ENCODE measurements at places on chromosomes 11 and 22.

DNA sequence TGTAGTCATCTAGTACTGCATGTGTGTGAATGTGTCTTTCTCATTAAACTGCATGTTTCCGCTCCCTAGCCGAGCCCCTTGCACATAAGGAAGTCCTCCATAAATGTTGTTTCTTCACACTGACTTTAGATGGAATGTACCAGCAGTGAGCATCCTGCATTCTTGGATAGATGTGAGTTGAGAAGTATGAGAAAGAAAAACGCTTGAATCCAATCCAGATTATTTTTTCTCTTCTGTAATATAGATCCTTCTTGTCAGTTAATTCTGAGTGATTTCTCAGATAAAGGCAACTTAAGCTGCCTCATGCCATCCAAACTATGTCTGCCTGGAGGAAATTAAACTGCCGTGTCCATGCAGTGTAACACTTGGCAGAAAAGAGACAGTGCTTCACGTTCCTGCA, 268.1 kb upstream of the ISX start:
- no peak for DNase-seq

- DNase-seq, result no peak
Observed at GRCh38 chr11:79678780-79679452, 238.1 kb upstream of the TENM4 start.

GRCh38 chr11:79488286-79488685, 47.5 kb upstream of the TENM4 start:
- DNase-seq, result no peak

DNA sequence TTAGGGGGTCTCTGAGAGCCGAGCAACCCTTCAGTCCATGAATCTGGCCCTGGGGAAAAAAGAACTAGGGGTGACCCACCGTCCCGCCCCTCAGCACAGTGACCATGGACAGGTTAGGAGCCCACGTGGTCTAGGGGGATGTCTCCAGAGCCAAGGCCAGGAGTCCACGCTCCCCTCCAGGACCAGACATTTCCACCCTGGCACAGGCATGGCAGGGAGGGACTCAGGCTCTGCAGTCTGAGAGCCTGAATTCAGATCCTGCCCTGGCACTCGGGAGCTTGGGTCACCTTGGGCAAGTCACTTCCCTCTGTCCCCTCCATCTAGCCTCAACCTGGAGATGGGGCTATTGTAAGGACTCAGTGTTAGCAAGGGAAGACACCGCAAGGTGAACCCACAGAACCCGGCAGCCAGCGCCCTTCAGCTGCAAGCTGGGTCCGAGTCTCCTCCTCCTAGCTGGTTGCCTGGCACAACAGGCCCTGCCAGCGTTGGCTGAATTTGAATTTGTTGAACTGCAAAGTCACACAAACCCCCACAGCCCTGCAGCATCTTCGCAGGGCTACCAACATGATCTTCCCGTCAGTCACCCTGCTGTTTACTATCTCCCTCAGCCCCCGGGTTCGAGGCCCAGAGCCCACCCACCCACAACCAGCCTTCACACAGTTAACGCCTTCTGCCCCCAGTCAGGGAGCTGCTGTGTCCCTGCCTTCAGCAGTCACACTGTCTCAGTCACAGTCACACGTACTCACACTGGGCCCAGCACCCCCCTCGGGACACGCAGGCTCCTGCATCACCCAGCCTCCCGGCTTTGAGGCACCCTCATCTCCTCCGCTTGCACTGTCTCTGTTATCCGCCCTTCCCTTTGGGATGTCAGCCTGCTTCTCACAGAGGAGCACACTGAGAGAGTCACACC, 603 bp upstream of the PDGFB start:
- DNase-seq, result no peak

GRCh38 chr11:9639985-9640384, 23.9 kb upstream of the SWAP70 start:
- DNase-seq, result no peak

DNA sequence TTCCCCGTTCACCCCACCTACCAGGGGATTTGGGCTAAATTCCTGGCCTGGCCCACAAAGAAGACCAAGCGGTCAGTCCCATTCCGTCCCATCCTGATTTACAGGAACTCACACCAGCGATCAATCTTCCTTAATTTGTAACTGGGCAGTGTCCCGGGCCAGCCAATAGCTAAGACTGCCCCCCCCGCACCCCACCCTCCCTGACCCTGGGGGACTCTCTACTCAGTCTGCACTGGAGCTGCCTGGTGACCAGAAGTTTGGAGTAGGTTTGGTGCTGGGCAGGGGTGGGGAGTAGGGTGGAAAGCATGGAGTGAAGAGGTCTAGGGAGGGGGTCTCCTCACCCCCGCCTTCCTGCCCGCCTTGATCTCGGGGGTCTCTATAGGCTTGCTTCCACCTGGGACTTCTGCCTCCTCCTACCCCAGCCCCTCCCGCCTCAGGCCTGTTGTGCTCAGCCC, at the start of gene SERPING1:
Gene SERPING1 (plus strand): TSS at position 225 of the 455 bp plus-strand sequence. CDS start 586 bp downstream, outside the sequence.
- DNase-seq, result no peak

GRCh38 chr22:28927630-28928029, 44.3 kb downstream of the ZNRF3 start:
- DNase-seq, result no peak

GRCh38 chr11:125344846-125345420, 151.1 kb downstream of the FEZ1 start:
- DNase-seq, result no peak

DNA sequence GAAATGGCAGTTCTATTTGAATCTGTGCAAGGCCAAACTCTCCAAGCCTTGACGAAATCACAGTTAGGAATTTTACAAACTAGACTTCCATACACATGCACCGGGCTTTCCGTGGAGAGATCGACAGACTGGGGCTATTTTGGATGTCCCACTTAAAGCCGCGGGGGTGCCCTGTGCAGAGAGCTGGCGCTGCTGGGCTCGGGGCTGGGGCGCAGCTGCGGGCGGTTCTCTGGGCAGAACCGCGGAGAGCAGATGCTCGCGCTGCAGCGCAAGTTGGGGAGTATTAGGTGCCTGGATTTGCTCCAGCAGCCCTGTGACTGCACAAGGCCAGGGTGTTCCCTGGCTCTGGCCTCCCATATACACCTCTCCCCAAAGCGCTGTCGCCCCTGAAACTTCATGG, 67.2 kb downstream of the SPATA19 start:
- DNase-seq, result no peak

DNA sequence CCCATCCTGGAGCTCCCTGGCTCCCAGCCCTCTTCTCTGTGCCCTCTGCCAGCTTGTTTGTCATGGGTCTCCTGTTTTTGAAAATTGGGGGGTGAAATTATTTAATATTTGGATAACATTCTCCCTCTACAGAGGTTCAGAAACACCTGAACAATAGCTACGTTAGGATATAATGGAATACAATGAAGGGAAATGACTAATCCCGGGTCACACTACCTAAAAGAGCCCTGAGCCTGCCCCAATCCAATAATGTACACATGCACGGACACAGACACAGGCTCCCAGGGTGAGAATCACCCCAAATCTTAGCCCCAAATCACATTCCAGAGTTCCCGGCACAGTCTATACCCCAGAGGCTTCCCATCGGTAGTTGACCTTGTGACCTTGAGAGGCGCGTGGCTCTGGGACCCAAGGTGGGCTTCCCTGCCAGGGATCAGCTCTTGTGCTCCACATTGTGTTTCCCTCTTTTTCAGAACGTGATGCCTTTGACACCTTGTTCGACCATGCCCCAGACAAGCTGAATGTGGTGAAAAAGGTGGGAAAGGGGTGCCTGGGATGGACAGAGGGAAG, 135.5 kb downstream of the PARVA start:
- no peak for DNase-seq

DNA sequence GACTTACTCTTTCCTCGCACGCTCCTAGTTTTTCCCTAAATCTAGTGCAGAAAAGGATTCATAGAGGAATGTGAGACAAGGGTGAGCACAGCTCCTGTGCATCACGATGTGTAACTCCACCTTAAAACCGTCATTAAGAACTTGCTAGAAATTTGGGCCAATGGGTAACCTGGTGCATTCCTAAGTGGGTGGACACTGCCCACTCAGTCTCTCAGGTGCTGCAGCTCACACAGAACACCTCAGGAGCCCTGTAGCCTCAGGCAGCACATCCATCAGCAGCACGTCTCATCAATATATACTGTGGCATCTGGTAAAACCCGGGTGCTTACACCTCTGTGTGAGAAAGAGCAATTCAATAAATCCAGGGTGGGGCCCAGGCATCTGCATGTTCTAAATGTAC, 12.4 kb downstream of the POU2AF3 start:
- no peak for DNase-seq

DNA sequence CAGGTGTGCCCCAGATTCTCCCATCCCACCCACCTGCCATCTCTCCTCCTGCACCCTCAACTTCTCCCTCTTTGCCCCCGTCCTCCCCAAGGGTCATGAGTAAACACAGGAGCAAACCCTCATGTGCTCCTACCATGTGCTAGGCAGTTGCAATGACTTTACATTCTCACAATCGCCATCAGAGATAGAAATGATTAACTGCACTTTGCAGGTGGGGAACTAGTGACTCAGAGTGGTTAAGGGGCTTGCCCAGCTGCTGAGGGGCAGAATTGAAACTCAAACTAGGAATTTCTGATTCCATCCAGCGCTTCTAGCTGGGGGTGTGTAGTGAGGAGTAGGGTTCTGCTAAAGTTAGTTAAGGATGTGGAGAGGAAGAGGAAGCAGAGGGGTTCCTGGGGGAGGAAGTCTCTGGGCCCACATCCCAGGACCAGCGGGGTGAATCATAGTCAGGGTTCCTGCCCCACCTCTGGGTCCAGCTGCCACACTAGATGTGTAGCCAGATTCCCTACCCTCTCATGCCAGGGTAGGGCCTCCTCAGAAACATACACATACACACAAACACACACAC, 16.0 kb upstream of the PRG2 start:
- peak; percentile 35 for DNase-seq

- DNase-seq, result no peak
Observed at GRCh38 chr11:63510360-63511047, 4.6 kb downstream of the LGALS12 start.

DNA sequence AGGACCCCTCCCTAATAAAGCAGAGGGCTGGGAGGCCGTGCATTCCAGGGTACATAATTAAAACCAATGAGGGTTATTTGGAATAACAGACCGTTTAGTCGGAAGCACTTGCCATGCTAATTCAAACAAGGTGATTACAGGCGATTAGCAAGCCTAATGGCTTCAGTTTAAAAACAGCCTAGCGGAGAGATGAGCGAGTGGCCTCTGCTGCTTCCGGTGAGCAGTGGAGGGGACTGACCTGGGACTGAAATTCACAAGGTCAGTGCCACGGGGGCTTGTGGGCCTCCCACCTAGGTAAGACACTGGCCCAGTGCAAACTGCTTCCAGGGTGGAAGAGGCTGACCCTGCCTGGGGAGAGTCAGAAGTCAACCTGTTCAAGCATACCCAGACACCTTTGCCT, 56.8 kb upstream of the ALX4 start:
- no peak for DNase-seq

- DNase-seq, result no peak
Observed at GRCh38 chr11:130522284-130522961, 74.0 kb downstream of the ADAMTS15 start.

DNA sequence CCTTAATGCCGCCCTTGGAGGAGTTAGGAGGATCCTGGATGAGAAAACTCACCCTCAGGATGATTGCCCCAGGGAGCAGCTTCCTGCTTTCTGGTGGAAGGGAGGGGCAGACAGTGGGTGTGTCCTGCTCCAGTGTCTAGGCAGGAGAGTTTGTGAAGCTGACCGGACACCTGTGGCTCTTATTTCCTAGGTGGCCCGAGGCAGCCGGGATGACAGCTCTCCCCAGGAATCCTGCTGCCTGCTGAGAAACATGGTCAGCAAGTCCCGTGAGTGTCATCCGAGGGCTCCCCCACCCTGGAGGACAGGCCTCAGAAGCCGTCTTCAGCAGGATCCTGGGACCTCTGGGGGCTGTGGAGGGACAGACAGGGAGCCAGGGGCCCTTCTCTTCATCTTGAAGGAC, 50.4 kb downstream of the ST3GAL4 start:
- no peak for DNase-seq

- DNase-seq, result no peak
Observed at GRCh38 chr11:95426823-95427462, 195.9 kb upstream of the SESN3 start.

DNA sequence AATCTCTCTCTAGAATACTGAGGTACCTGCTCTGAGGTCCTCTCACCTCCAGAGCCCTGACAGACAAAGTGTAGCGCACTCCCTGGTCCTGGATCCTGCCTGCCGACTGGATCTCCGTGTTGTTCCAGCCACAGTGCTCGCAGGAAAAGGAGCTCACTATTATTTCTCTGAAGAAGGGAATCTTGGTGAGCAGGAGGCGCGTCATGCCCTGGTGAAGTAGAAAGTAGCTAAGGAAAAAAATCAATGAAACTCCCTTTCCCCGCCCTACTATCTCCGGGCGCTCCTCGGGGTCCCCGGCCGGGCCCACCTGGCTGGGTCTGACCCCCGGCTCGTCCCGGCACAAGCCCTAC, 412 bp downstream of the ZPR1 start:
- no peak for DNase-seq

DNA sequence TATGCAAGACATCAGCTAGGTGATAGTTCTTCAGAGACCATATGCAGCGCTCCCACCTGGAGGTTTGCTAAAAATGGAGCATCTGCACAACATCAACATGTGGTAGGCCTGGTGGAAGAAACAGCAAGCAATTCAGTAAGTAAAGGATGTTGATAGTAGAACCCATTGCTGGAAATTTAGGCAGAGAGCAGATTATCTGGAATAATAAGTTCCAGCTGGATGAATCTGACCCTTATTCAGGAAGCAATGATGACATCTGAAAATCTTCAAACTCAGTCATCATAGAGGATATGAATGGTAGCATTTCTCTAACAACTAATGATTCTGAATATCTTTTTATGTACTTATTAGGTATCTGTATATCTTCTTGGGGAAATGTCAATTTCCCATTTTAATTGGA, 225.2 kb upstream of the ANO3 start:
- DNase-seq, result no peak

All from activated CD4-positive, alpha-beta T cell treated with anti-CD3 and anti-CD28 coated beads, Interleukin-2, amount 50 U/mL, for 4 hours (primary cell).